ENCODE measurements at places on chromosomes 7 and 10.

DNA sequence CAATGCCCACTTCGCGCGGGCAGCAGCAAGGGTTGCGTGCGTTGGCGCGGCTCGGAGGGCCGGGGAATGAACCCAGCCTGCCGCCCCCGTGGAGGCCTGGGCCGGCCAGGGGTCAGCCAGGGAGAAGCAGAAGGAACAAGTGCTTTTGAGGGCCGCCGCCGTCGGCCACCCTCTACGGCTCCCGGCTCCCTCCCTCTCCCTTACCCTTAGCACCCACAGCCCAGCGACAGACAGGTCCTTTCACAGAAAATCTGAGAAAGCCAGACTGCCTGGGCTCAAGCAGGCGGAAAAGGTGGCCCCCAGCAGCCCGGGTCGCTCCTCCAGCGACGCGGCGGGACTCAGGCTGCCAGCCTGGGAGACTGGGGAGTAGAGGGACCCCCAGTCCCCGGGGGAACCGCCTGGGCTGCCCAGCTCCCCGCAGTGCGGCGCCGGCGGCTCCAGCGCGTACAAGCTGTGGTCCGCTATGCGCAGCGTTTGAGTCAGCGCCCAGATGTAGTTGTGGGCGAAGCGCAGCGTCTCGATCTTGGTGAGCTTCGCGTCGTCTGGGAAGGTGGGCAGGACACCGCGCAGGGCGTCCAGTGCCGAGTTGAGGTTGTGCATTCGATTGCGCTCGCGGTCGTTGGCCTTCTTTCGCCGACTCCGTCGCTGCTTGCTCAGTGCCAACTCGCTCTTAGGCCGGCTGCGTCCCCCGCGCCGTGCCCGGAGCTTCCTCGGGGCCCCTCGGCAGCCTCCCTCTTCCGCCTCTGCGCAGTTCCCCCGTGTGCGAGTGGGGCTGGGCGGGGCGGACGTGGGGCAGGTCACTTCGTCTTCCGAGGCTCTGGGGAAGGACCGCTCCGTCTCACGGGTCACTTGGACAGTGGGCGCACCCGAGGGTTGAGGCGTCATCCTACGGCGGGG is 815 bp downstream of the NEUROG3 start:
- DNase-seq: no peak

GRCh38 chr7:50667789-50668226 is 102.6 kb upstream of the DDC start:
- DNase-seq: no peak

- DNase-seq: no peak
Observed at GRCh38 chr7:30831227-30831626, 60.0 kb downstream of the MINDY4 start.

DNA sequence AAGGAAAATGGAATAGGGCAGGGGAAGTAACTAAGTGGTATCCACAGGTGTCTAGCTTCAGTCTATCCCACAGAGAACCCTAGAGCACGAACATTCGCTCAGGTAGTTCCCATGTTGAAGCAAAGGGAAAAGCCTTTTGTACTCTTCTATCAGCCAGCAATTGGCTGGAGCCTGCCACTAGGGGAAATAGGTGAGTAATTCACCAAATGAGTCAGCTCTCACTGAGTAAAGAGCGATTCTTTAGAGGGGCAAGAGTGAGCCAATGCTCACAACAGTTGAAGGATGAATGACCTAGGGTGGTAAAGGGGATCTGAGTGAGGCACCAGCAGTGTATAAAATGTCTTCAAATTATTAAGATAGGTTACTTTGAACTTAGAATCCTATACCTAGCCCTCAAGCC is 94.1 kb upstream of the ZNF800 start:
- no peak for DNase-seq

- no peak for DNase-seq
Observed at GRCh38 chr7:35533902-35534301, 161.0 kb downstream of the HERPUD2 start.

- no peak for DNase-seq
Observed at GRCh38 chr7:123229426-123229825, 29.7 kb upstream of the SLC13A1 start.

DNA sequence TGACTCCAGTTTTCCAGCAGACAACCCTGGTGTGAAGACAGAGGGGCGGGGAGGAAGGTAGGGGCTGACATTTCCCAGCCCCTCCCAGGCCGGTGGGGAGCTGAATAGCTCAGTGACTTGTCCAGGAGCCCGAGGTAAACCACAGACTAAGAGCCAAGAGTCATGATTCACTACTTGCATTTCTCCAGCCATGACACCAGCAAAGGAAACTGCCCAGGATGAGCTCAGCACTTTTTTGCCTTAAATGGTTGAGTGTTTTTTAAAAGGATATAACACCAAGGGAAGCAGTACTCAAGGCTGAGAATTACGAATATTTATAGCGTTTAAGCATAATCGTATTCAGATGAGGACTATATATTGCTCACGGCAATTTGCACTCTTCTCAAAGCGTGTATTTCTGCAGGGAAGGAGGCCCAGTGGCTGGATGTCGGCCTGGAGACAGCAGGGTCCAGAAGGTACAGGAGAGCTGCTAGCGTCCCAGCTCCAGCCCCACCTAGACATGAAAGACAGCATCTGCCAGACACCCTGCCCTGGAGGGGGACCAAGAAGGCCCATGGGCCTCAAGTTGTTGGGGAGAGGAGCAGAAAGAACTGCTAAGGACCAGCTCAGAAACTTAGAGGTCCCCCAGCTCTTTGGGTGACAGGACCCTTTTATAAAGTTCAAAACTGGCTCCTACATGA is 141.4 kb downstream of the GRID1 start:
- no peak for DNase-seq

DNA sequence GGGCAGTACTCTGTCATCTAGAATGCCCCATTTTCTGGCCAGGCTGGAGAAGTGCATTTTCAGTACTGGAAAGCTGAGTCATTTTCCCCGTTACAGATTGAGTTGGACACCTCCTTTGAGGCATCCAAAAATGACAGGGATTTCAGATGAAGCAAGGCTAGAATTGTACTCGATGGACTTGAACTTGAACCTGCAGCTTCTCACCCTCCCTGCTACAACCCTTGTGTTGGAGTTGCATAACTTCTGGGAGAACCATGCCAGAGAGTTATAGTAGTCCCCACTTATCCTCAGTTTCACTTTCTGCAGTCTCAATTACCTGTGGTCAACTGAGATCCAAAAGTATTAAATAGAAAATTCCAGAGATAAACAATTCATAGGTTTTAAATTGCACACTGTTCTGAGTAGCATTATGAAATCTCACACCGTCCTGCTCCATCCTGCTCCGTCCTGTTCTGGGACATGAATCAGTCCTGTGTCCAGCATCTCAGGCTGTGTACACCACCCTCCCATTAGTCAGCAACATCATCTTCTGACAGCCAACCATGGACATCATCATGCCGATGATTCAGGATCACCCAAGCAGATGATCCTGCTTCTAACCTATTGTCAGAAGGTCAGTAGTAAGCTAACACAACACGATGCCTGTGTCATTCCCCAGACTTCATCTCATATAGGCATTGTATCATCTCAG is 363.7 kb downstream of the DPP6 start:
- DNase-seq: no peak

DNA sequence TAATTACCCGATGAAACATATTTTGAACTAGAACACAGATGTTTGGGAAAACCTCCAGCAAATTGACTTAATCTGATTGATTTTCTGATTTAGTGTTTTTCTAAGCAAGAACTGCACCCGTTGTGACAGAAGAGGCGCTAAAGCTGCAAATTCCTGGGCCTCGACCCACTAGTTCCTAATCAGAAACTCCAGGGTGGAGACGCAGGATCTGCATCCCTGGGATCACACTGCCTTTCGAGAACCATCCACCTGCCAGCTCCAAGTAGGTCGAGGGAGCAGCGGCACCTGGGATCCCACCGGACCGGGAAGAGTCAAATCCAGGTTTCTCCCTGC is 136.8 kb upstream of the CDCA7L start:
- DNase-seq: no peak

GRCh38 chr10:76133597-76134255 is 702.3 kb downstream of the LRMDA start:
- DNase-seq: no peak

DNA sequence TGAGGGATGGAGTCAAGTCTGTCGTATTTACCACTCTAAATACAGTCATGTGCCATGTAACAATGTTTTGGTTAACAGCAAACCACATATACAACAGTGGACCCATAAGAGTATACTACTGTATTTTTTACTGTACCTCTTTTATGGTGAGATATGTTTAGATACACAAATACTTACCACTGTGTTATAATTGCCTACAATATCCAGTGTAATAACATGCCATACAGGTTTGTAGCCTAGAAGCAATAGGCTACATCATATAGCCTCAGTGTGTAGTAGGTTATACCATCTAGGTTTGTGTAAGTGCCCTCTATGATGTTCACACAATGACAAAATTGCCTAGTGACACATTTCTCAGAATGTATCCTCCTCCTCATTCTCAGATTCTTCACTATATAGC is 110.4 kb downstream of the FAM107B start:
- DNase-seq: no peak

DNA sequence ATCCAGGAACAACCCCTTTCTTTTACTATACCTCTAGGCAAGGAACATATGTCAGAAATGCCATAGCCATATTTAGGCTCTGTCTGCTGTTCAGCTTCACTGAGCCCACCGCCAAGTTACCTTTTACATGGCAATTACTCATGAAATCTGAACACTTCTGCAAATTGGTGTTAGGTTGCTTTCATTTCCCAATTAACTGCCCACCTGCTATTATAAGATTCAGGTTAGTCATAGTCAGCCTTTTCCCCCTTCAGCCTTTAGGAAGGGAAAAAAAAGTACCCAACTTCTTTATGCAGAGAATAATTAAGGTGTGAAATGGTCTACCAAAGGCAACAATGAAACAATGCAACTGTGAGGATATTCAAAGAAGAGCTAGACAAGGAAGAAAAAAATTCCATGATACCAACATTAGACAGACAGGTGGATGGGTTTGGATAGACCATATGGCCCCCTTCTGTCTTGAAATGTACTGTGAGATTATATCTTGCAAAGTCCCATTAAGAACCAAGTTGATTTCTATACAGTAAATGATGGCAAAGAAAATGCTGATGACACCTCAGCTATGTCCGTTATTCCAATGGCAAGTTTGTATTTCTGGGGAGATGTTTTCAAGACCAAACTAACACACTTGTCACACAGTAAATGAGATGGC is 442.1 kb upstream of the NRP1 start:
- DNase-seq: no peak

- DNase-seq: no peak
Observed at GRCh38 chr7:151629713-151630272, 110.1 kb upstream of the RHEB start.

- no peak for DNase-seq
Observed at GRCh38 chr7:82631998-82632397, 188.4 kb upstream of the CACNA2D1 start.

DNA sequence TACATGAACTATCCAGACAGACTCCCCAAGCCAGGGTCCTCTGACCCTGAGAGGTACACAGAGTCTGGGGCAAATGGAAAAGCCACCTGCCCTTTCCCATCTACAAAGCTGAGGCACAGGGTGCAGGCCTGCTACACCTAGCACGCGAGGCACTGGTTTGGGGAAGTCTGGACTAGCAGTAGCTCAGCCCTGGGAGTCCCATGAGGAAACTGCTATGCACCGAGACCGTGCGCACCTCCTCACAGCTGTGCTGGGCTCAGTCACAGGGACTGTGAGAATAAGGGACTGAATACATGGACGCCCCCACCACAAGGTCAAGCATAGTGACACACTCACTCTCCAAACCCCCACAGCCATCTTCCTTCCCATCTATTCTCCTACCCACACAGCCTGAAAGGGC is 8.2 kb downstream of the MAT1A start:
- no peak for DNase-seq

DNA sequence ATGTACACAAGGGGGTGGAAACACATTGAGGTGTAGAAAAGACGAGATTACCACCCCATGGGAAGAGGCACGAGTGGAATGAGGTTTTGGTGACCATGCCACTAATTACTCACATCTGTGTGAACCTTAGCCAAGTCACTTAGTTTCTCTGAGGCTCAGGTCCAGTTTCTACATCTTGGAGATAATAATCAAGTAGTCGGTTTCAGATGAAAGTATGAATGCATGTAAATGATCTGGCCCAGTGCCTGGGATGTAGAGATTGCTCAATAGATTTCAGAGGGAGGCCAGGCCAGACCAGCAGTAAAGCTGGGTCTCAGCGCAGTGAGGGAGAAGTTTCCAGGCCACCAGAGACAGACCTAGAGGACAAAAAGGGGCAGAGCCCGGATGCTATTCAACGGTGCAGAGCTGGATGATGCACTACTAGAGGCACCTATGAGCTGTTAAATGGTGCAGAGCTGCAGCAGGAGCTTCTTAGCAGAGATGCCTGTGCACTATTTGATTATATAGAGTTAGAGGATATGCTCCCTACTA is 725.1 kb downstream of the GRID1 start:
- DNase-seq: no peak

DNA sequence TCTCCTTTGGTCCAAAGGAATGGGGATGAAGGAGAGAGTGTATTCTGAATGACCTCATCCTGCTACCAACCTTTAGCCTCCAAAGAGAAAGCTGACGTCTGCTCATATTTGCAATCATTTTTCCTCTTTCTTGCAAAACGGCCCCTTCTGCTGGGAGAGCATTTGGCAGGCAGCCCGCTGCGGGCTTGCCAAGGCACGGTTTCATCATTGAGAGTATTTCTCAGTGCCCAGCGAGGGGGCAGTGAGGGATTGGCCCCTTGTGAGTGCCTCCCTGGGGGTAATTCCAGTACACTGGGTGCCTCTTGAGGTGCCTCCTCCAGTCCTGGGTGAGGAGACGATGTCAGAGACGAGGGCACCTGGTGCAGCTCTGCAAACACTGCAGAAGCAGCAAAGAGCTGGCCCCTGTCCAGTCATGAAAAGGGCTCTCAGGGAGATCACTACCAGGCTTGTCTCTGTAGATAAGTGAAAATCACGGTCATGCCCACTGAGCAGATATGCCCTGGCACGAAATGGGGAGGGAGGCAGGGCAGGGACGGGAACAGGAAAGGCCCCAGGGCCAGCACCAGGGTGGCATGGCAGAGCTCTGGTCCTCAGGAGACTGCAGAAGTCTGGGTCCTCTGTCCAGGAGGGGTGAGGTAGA is 48.7 kb upstream of the SHH start:
- no peak for DNase-seq

DNA sequence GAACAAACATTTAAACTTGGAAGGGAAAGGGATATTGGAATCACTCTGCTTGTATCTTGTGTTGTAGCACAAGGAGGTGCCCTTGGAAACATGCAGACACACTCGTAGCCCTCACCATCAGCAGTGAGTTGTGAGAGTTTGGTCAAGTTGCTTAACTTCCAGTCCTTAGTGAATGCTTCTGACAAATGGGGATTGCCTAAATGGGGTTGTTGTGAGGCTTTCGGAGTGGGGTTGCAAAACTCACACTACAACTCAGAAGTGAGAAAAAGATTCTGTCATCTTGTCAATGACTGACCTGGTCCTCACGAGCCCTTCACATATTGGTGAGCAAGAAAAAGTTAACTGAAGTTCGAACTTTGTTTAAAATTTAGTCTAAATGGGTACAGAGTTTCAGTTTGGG is 29.0 kb upstream of the GSDME start:
- no peak for DNase-seq
